ENCODE measurements at places on chromosomes 3 and 15.

GRCh38 chr15:42279234-42279723, 6.0 kb upstream of the TMEM87A start:
- no peak for DNase-seq

GRCh38 chr3:11593318-11594034, 50.2 kb downstream of the VGLL4 start:
- no peak for DNase-seq

GRCh38 chr3:71489315-71489761, 94.2 kb downstream of the FOXP1 start:
- no peak for DNase-seq

GRCh38 chr3:15815696-15816095, 17.9 kb upstream of the ANKRD28 start:
- peak; percentile 70 for DNase-seq

DNA sequence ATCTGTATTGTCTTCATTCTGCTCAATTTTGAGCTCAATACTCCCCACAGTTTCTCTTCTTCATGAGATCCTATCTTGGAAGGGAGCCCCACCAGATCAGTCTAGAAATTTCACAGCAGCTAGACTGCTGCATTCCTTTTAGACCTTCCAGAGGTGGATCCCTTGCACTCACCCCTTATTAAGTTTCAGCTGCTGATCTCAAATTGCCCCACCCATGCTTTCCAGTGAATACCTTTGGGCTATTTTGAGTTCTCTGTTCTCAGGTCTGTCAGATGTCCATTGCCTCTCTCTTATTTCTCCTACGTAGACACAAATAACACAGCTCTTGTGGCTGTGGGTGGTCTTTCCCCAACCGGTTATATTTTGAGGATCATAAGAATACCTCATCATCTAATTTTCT, 60.8 kb downstream of the GPR156 start:
- DNase-seq, result no peak

DNA sequence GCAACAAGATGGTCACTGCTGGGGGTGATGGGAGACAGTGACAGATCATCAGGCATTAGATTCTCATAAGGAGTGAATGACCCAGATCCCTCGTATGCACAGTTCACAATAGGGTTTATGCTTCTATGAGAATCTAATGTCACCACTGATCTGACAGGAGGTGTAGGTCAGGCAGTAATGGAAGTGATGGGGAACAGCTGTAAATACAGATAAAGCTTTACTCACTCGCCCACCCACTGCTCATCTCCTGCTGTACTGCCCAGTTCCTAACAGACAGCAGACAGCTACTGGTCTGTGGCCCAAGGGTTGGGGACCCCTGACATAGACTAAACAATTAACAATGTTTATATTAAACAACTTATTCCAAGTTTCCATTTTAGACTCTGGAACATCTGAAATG, 25.4 kb downstream of the IFT80 start:
- DNase-seq, result no peak

- no peak for DNase-seq
Measured at GRCh38 chr3:136270179-136270578, 20.0 kb downstream of the PCCB start.

DNA sequence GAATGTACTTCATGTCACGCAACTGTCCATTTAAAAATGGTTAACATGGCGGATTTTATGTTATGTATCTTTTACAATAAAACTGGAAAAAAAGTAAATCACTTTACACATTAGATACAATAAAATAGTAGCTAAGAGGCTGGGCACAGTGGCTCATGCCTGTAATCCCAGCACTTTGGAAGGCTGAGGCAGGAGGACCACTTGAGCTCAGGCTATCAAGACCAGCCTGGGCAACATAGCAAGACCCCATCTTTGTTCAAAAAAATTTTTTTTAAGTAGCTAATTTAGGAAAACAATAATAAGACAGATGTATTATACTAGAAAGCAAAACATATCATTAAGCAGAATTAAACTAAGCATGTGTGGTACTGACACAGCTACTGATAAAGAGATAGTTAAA, 11.5 kb downstream of the RNF168 start:
- DNase-seq, result no peak

Measured in eye (tissue), 1 donor.